A172 (cell line): ENCODE measurements at places on chromosomes 6 and 20. TPM values are rescaled to one million over a fixed set of nuclear protein-coding genes. Genes with fewer than 3 reads are reported as not detected.

GRCh38 chr6:138307352-138307751 is 70.4 kb upstream of the SMIM28 start:
- DNase-seq, result no peak

Gene ZKSCAN3
- total RNA-seq, result 3.7 and 5.0 TPM in 2 replicates

DNA sequence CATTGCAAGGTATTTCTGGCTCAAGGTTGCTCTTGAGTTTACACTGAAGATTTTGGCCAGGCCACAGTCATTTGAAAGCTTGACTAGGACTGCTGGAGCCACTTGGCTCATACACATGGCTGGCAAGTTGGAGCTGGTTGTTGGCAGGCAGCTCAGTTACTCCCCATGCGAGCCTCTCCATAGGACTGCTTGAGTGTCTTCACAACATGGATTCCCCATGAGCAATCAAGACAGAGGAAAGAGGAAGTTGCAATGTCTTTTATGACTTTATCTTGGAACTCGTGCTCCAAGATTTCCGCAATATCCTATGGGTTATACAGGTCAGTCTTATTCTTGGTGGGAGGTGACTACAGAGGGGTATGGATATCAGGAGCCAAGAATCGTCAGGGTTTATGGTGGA is 1.4 kb upstream of the MANBAL start:
- no peak for DNase-seq

Gene CTAGE9
- total RNA-seq, result not detected in 2 replicates

GRCh38 chr20:11965602-11966001 is 47.9 kb downstream of the BTBD3 start:
- DNase-seq, result no peak

Gene MAN1A1
- 5.7 and 6.3 TPM in 2 replicates for total RNA-seq

GRCh38 chr6:168546730-168547129 is 105.7 kb downstream of the SMOC2 start:
- no peak for DNase-seq

- no peak for DNase-seq
Measured at GRCh38 chr6:164982389-164982788, 327.0 kb downstream of the C6orf118 start.

DNA sequence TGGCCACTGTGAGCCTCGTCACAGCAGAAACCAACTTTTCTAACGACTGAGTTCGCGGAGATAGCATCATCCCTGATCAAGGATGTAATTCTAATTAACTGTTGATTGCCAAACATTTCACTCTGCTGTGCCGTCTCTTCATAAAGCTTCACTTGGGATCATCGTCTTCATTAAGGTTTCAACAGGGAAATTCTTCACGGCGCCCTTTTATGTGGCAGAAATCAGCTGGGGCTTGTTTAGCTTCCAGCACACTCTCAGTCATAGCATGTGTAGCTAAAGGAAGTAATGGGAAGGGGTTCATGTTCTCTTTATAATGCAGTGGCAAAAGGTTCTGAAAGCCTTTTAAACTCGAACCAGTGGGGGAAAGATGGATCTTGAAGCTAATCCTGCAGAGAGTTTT is 8.9 kb upstream of the ADRM1 start:
- no peak for DNase-seq

Gene KCNG1
- 6.2 and 12.4 TPM in 2 replicates for total RNA-seq

Gene TPBG
- total RNA-seq, result 12.4 and 17.7 TPM in 2 replicates

GRCh38 chr6:120354452-120355098 is 979.7 kb downstream of the TBC1D32 start:
- DNase-seq, result peak; percentile 76

DNA sequence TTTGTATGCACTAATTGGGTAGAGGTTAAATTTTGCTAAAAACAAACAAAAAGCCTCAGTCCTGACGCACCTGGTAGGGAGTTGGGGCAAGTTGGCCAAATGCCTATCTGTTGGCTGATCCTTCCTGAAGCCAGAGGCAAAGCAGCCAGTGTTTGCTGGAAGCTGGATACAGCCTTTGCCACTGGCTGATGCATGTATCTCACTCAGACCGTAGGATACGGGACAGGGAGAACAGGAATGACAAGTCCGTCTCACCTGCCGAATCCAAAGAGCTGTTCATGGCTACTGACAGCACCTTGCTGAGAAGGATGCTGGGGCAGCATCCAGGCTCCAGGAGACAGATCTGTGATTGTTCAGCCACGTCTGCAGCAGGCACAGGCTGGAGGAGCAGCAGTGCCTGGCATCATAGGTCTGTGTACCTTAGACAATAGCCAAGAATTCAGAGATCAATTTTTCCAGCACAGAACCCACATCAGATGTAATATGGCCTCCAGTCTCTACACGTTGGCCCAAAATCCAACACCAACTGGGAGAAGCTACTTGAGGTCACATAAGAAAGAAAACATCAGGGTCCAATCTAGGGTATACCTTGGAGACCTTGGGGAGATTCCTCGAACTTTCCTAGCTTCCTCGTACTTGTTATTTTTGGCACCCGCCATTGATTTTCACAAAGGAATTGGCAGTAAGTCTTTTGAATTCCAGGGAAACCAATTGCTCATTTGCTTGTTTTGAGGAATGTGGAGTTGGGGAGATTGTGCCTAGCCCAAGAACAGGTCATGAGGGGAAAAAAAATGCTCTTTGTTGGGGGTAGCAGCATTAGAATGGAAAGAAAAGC is 108.5 kb upstream of the ARMC2 start:
- no peak for DNase-seq

DNA sequence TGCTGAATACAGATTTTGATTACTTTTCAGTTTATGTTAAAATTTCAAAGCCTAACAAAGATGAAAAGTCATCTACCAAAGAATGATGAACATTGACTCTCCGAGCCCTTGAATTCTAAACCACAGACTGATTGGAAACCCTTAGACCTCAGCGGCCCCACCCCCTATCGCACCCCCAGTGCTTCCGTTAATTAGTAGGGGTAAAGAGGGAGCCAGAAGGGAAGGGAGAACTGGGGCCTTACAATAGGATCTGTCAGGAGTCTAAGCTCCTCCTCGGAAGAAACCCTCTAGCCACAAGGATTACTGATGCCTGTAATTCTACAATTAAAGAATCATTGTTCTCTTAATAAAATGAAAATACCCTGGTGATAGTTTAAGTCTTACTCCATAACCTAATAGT is 79.7 kb upstream of the JARID2 start:
- DNase-seq, result no peak

Gene UFL1
- 21.1 and 22.2 TPM in 2 replicates for total RNA-seq

Gene GDAP1L1
- 0.19 TPM in 1 of 2 replicates, not detected in the other for total RNA-seq

- peak; percentile 46 for DNase-seq
Measured at GRCh38 chr6:128822271-128822670, 60.7 kb upstream of the LAMA2 start.

DNA sequence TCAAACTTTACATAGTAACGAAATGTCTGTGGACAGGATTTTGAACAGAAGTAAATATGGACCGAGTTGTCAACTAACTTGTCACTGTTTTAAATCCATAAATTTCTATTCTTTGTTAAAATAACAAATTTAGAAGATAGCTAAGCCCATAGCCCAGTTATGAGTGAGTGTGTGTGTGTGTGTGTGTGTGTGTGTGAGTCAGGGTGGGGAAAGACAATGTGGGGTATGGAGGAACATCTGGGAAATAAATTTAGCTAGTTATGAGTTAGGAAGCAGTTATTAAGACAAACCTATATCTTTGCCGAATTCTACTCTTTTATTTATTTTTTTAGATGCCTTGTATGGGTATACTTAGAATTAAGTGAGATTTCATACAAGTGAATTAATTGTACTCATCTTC is 9.0 kb downstream of the TPBG start:
- DNase-seq, result no peak

DNA sequence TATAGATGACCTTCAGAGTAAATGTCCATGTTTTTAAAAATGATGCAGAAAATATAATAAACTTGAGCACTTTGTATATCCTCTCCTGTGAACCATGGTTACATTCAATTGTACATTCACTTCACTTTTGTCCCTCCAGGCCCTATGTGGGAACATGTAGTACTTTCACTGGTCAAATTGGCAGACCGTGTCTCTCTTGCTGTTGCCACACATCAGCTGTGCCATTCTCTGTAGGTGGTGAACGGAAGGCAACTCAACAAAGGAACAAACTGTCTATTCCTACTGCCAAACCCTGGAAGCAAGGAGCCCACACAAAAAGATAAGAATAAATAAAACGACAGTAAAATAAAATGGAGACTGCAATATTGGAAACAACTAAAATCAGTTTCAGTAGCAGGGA is 2.0 kb downstream of the ROS1 start:
- DNase-seq, result no peak

Gene PNLDC1
- total RNA-seq, result not detected in 2 replicates

Gene ZSWIM1
- total RNA-seq, result 7.7 and 10.0 TPM in 2 replicates

GRCh38 chr6:117481278-117481925 is 1.1 kb upstream of the DCBLD1 start:
- DNase-seq, result no peak

Gene OLIG3
- not detected in 2 replicates for total RNA-seq

GRCh38 chr6:130070326-130070725 is 51.9 kb downstream of the L3MBTL3 start:
- DNase-seq, result no peak

DNA sequence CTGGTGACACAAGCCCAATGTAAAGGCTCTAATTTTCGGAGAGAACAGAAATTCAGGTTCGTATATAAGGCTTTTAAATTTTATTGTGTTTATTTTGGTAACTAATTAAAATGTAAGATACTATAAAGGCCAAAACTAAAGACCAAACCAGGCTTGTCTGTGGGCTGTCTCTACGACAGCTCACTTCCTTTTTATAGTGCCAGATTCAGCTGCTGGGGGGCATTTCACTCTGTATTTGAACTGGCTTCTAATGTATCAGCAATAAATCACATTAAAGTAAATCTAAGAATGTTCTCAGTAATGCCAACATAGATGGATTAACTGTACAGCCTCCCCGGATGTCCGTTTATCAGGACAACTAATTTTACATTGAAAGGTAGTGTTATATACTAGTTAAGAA is 31.1 kb upstream of the STXBP5 start:
- DNase-seq, result no peak

Gene ID4
- total RNA-seq, result 0.22 and 3.8 TPM in 2 replicates

GRCh38 chr6:109349419-109349987 is 32.8 kb downstream of the CD164 start:
- no peak for DNase-seq

DNA sequence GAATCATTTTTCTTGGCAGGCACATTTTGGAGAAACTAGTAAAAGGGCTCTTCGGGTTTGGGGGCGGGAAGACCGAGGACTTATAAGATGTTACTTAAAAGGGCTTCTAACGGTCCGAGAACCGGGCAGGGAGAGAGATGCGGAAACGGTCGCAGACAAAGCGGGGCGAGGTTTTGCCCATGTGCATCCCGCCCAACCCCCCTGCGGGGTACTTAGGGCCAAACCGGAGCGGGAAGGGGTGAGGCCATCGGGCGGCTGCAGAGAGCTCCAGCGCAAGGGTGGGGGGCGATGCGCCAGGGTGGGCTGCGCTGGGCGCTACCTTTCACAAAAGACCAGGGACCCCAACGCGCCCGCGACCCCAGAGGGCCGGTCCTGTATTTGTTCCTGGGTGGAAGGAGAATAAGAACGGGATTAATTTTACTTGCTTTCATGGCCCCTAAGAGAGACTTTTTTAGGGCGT is 616 bp downstream of the TUBB start:
- peak; percentile 33 for DNase-seq

Gene TNXB
- 45.0 and 45.7 TPM in 2 replicates for total RNA-seq

GRCh38 chr6:148852688-148853087 is 105.9 kb downstream of the UST start:
- DNase-seq, result no peak

Gene LY6G5C
- total RNA-seq, result not detected in 2 replicates

Gene EYS
- 0.24 and 0.81 TPM in 2 replicates for total RNA-seq

DNA sequence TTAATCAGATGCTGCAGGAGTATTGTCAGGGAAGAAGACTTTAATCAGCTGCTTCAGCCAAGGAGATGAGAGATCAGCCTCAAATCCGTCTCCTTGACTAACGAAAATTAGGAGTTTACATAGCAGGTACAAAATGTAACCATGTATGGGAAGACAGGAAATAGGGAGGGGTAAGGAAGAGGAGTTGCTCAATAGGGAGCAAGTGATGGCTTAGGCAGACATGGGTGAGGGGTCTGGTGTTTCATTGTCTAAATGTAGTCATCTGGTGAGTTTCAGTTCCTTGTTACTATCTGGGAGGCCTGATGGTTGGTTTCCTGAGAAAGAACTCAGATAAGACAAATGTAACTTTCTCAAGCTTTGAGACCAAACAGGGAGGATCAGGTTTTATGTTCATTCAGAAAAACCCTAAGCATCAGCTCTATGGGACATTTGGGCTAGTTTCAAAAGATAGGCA is 217.3 kb upstream of the SULF2 start:
- no peak for DNase-seq

GRCh38 chr6:17808609-17809008 is 101.9 kb upstream of the NUP153 start:
- DNase-seq, result no peak

DNA sequence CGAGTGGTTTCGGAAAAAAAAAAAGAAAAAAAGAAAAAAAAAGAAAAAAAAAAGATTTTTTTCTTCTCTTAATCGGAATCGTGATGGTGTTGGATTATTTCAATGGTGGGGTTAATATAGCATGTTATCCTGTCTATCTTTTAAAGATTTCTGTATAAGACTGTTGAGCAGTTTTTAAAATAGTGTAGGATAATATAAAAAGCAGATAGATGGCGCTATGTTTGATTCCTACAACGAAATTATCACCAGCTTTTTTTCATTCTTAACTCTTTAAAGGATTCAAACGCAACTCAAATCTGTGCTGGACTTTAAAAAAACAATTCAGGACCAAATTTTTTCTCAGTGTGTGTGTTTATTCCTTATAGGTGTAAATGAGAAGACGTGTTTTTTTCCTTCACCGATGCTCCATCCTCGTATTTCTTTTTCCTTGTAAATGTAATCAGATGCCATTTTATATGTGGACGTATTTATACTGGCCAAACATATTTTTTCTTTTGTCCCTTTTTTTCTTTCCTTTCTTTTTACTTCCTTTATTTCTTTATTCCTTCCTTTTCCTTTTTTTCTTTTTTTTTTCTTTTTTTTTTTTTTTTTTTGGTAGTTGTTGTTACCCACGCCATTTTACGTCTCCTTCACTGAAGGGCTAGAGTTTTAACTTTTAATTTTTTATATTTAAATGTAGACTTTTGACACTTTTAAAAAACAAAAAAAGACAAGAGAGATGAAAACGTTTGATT is 3.6 kb downstream of the SOX4 start:
- DNase-seq, result peak; percentile 65

- DNase-seq, result peak; percentile 7
Measured at GRCh38 chr6:30926644-30927043, 5.3 kb downstream of the SFTA2 start.

Gene MOG
- total RNA-seq, result not detected in 2 replicates

Gene CLDN20
- not detected in 2 replicates for total RNA-seq

Gene VSTM2L
- 0.24 and 1.4 TPM in 2 replicates for total RNA-seq

Gene KHDC1L
- total RNA-seq, result not detected in 2 replicates

Gene PIGU
- 23.7 and 28.7 TPM in 2 replicates for total RNA-seq

- no peak for DNase-seq
Measured at GRCh38 chr20:962223-962622, 39.9 kb downstream of the RSPO4 start.

Gene SEMG1
- total RNA-seq, result not detected in 2 replicates

- DNase-seq, result no peak
Measured at GRCh38 chr6:88984152-88984551, 20.7 kb upstream of the RNGTT start.
